ENCODE measurements at places on chromosomes 12 and 14. TPM values are rescaled to one million over a fixed set of nuclear protein-coding genes. Genes with fewer than 3 reads are reported as not detected.

Gene CD163L1
- total RNA-seq: 0.69 TPM

- no peak for DNase-seq
Measured at GRCh38 chr14:99047441-99048031, 224.5 kb downstream of the BCL11B start.

Gene MFAP5
- not detected for total RNA-seq

DNA sequence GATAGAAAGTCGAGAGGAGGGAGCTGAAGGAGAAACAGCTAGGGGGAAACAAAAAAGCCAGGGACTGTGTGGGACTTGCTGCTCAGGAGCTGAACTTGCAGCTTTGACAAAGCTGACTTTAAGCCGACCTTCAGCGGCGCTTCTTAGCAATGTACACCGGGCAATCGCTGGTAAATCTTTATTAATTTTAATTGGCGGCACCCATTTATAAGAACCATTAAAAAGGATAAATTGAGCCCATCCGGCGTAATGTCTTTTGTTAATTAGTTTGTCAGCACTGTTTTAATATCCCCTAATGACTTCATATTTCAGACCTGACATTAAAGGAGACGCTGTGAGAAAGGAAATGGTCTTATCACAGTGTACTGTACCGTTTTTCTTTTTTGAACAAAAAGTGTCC is 86.2 kb upstream of the VASH1 start:
- DNase-seq: no peak

DNA sequence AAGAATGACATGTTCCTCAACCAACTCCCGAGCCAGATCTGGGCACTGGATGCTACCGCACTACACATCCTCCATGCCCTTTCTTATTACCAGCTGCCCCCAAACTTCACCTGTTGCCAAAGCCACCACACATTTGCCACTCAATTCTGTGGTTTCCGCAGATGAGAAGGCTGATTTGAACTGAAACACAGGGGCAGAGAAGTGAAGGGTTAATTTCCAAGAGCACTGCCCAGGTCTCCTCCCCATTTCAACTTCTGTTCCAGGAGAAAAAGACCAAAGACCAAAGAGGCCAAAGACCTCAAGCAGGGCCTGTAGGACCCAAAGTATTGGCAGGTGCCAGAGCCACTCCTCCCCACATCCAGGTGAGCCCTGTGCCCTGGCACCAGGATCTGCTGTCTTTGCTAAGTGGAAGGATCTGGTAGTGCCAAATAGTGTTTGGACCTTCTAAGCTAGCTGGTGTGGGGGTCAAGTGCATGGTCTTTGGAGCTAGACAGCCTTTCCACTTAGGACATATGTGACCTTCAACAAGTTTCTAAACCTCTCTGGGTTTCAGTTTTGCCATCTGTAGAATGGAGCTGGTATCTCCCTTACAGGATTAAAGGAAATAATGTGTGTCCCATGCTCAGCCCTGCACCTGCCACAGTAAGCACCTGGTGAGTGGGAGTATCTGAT is 8.0 kb downstream of the DHRS1 start:
- no peak for DNase-seq

DNA sequence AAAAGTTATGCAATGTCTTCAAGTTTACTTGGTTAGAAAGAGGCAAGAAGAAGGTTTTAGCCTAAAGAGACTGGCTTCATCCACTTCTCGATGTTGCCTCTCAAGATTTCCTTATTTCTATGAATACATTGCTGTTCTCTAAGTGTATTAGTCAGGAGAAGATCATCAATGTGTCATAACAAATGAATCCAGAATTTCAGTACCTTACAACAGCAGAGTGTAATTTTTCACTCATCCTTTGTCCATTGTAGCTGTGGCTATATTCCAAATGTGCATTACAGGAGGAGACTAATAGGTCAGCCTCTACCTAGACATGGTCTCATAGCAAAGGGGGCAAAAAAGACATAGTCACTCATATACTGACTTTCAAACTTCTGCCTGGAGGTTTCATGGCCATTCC is 579.1 kb downstream of the PRKD1 start:
- no peak for DNase-seq

Gene MSI1
- total RNA-seq: not detected

Gene MUCL1
- total RNA-seq: not detected

- DNase-seq: no peak
Measured at GRCh38 chr12:50103767-50104321, at the start of gene GPD1. Gene GPD1 (plus strand): TSS chr12:50104008. CDS start chr12:50104051, 43 bp downstream.

DNA sequence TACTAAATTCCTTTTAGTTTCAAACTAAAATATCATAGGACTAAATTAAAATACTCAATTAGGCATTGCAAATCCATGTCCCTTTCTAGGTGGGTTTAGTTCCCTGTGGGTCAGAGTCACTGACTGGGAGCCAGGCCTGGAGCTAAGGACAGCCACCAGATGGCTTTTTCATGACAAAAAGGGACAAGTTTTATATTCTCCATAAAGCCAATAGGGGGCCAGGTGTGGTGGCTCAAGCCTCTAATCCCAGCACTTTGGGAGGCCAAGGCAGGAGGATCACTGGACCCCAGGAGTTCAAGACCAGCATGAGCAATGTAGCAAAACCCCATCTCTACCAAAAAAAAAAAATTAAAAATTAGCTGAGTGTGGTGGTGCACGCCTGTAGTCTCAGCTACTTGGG is 35.4 kb upstream of the EIF5 start:
- DNase-seq: no peak

Gene TSHR
- total RNA-seq: 0.84 TPM

- DNase-seq: no peak
Measured at GRCh38 chr14:104954746-104955395, 23.3 kb downstream of the AHNAK2 start.

Gene MRPL42
- 40.1 TPM for total RNA-seq

Gene MYH7
- not detected for total RNA-seq

- no peak for DNase-seq
Measured at GRCh38 chr12:116718655-116719454, 19.0 kb downstream of the SPRING1 start.

- DNase-seq: no peak
Measured at GRCh38 chr12:43148691-43149090, 403.3 kb downstream of the ADAMTS20 start.

Gene SSPN
- total RNA-seq: not detected

DNA sequence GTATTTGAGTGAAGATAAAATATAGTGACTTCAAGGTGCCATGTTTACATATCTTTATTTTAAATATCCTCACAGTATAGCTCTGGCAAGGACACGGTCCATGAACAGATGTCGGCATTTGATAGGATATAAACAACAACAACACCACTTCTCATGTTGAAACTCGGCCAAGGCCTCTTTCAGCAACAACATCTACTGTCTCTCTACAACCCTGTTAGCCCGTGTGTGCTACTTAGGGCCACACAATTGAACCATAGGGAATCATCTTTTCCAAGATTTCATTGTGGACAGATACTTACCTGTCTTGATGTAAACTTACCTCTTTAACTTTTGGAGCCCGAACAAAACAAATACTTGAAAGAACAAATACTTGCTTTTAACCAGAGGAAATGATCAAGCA is 168.7 kb upstream of the SSTR1 start:
- DNase-seq: no peak

- DNase-seq: no peak
Measured at GRCh38 chr14:22390824-22391461, 198.1 kb downstream of the DAD1 start.

- DNase-seq: no peak
Measured at GRCh38 chr12:89228491-89228890, 123.8 kb downstream of the DUSP6 start.

GRCh38 chr14:84988357-84988756 is 541.6 kb upstream of the FLRT2 start:
- no peak for DNase-seq

Gene TMEM52B
- total RNA-seq: not detected

DNA sequence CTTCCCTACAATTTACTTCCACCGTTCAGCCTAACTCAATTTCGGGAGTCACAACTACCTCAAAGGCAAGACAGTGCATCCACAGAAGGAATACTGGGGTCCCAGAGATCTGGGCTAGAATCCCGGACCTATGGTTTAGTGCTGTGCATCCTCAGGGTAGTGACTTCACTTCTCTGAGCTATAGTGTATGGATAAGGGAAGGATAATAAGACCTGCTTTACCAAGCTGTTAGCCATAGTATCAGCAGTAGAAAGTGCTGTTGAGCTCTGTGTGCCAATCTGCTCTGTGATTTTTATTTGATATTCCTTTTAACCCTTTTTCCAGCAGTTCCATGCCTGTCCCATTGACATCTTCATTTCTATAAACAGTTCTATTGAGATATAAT is 1044.3 kb downstream of the BCL11B start:
- DNase-seq: no peak

DNA sequence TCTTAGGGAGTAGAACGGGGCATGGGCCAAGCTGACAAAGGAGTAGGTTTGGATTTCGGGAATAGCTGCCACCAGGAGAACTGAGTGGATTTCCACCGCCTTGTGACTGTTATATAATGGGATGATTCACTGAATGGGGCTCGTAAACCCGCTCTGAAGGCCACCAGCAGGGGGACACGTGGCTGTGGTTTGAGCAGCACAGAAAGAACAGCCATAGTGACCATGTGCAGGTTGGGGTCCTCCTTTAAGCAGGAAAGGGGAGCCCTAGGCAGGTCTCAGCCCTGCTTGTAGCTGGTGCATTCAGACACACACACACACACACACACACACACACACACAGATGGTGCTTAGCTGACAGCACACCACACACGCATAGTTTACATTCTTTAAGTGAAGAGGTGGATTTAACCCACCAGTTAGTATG is 8.6 kb upstream of the ASB2 start:
- DNase-seq: no peak

GRCh38 chr12:27790179-27790578 is 10.1 kb upstream of the MANSC4 start:
- no peak for DNase-seq

DNA sequence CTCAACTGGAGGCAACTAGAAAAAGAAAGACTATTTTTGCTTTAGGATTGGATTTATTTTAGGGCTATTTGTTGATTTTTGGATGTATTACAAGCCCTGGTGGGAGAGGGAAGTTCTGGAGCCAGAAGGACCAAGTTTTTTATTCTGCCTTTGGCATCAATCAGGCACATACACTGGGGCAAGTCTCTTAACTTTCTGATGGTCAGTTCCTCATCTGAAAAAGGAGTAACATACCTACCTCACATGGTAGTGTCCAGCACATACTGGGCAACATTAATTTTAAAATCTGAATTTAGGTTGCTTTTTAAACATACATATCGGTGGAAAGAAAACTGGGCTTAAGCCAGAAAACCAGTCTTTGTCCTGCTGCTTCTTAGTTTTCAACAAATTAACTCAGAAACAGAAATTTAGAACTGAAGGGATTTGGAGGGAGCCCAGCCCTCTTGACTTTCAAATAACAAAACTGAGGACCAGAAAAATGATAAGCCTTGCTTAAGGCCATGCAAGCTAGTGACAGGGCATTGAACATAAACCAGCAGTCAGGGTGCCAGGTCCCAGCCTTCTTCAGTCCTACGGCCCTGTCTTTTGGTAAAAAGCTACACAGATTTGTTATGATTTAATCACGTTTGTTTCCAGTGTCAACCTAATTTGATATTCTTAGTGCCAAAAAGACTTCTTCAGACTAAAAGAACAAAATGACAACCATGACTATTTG is 90.2 kb upstream of the SLC38A2 start:
- no peak for DNase-seq

- DNase-seq: no peak
Measured at GRCh38 chr12:106488884-106489283, 93.9 kb upstream of the RFX4 start.

DNA sequence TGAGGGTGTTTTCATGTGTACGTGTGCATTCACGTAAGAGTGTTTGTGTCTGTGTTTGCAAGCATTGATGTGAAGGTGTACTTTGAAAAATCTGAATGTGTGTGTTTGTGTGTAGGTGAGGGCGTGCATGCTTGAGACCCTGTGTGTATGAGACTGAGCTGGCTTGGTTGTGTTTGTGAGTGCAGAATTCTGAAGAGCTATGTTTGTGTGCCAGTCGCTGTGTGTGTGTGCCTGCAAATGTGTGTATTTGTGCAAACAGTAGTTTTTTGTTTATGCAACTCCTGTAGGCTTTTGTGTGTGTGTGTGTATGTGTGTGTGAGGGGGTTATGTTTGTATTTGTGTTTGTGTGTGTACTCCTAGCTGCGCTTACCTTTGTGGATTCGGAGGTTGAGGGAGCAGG is 1.7 kb upstream of the LHX5 start:
- DNase-seq: no peak

- no peak for DNase-seq
Measured at GRCh38 chr12:104462325-104462724, 5.6 kb downstream of the CHST11 start.

- no peak for DNase-seq
Measured at GRCh38 chr12:123109319-123109772, 41.5 kb downstream of the PITPNM2 start.

DNA sequence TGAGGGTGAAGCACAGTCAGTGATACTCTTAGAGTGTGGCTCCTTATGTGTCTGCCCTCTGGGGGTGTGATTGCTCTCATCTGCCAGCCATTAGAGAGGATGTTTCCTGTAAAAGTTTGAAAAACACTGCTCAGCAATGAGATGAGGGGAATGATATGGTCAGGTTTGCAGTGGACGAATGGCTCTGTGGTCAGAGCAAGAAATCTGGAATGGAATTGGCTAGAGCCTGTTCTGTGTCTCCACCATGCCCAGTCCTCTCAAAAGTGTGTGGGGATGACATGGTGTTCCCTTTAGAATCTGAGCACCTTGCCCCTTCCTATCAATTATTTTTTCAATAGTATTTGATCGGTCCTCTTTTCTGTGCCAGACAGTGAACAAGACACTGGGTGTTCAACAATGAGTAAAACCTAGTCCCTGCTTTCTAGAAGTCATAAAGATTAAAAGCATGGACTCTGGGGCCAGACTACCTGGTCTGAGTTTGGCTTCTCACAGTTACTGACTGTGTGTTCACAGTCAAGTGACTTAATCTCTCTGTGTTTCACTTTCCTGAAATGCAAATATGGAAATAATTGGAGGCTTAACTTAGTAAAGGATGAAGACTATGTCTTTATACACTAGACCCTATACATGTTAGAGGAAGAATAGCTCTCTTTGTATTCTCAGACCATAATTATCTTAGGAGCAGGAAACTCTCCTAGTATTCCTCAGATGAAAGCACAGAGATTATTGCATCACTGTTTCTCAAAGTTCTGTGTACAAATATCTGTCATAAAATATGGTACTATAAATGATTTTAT is 1.6 kb downstream of the ACSS3 start:
- DNase-seq: no peak

GRCh38 chr12:95974358-95974757 is 21.8 kb downstream of the HAL start:
- DNase-seq: no peak

DNA sequence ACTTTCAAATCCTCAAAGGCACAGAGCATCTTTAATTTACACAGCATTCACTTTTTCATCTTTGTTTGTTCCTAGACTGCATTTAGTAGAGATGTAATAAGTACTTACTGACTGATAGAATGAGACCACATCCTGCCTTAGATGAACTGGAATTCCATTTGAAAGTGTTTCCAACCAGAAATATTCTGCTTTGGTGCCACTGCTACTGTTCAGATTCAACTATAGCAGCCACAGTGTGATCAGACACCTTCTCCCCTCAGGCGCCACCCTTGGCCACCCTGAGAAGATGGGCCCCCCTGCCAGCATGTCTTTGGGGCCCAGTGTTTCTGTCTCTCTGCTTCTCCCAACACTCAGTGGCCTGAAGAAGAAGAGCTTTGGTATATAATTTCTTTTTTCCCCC is 449.1 kb downstream of the RAD51B start:
- DNase-seq: no peak

- DNase-seq: no peak
Measured at GRCh38 chr12:106769078-106769477, 5.4 kb upstream of the RIC8B start.

Gene TMEM253
- total RNA-seq: not detected

- DNase-seq: no peak
Measured at GRCh38 chr12:54368025-54368708, 3.9 kb upstream of the GPR84 start.
